ENCODE measurements at places on chromosomes 11 and 22.

GRCh38 chr22:39148026-39148726 is 4.3 kb downstream of the CBX7 start:
- no peak for DNase-seq

DNA sequence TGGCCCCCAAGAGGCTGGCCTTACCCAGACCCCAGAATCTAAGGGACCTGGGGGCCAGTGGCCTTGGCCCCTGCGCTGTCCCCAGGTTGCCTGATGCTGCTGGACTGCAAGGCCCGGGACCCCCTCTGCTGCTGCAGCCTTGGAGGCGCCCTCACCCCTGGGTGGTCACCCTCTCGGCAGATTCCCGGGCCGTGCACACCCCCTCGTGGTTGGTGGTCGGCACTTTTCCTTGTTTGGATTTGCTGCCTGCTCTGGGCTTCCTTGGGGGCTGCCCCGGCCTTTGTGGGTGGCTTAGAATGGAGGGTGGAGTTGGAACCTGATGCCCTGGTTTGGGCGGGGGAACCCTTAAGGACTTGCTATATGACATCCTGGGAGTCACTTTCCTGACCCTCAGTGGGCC is 5.3 kb downstream of the RIN1 start:
- DNase-seq: no peak

DNA sequence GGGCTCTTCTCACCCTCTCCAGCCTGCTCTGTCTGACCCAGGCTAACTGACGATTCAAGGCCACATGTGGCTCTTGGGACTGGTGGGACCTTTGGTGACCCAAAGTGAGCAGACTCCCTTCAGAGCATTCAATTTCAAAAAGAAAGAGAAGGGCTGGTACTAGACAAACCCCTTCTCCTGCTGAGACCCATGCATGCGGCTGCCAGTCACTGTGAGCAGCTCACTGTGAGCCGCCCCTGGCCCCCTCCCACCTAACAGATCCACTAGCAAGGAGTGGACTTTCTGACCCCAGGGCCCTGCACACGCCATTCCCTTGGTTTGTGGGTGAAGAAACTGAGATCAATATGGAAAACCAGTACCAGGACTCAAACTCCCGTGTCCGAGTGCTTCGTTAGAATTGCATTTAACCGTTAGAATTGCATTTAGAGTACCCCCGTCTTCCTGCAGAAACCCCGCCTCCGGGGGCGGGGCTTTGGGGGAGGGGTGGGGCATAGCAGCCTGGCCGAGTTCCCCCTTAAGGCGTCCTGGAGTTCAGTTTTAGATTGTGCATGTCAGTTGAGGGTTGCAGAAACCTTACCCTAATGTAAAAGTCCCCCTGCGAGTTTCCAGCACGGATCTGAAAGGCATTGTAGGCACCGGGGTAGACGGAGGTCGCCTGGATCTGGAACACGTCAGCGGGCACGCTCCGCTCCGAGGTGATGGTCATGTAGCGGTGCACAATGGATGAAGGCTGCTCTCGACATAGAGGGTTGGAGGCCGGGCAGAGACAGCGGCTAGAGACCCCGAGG is 5.1 kb downstream of the EFEMP2 start:
- DNase-seq: no peak

DNA sequence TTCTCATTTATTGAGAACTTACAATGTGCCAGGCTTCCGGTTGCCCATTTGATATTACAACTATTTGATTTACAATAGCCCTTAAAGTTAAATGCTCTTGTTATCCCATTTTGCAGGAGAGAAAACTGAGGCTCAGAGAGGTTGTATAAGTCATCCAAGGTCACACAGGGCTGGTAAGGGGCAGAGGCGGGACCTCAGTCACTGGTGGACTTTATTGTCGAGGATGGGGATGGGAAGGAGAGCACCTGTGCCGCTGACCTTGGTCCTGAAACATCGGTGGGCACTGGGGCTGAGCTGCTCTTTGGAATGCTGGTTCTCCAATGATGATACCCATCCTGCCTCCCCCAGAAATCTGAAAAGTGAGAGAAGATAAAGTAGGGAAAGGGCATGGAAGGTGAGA is 265.4 kb downstream of the MIAT start:
- DNase-seq: no peak

DNA sequence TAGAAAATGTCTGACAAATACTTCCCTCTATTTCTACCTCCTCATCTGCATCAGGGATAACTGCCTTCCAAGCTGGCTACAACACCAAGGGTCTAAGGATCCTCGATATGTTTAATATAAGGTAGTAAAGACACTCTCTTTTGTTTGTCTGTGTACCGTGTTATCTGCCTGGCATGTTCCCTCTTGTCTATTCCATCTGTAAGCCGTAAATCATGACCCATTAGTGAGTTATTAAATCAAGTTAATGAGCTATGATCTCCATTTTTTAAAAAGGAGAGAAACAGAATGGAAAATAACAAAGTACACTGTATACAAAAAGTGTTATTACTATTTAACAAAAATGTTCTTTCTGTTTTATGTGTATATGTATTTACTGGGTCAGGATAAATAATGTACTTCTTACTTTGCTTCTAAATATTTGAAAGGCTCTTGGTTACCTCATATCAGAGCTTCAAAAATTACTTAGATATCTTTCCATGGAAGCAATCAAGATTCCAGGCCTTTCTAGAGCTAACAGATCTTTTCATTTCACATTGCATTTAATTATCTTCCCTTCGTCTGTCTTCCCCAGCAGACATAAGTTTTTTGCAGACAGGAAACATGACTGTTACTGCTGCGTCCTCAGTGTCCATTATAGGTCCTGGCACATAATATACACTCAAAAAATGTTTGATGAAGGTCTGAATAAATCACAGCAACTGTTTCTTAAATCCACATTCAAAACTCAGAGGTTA is 342.6 kb upstream of the CCDC90B start:
- DNase-seq: no peak

DNA sequence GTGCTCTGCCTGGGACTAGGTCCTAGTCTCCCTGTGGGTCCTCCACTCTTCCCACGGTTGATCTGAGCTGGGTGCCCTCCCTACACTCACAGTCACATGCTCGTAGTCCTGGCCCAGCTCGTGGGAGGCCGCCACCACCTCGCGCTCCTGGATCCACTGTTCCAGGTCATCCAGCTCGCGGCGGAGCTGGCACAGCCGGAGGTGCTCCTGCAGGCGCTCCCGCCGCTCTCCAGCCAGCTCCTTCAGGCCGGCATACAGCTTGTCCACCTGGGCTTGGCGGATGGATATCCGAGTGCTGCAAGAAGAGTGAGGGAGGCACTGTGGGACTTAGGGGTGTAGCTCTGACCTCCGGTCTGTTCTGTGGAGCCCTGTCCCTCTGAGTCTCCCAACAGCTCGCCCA is 14.8 kb upstream of the RBM4B start:
- DNase-seq: no peak

DNA sequence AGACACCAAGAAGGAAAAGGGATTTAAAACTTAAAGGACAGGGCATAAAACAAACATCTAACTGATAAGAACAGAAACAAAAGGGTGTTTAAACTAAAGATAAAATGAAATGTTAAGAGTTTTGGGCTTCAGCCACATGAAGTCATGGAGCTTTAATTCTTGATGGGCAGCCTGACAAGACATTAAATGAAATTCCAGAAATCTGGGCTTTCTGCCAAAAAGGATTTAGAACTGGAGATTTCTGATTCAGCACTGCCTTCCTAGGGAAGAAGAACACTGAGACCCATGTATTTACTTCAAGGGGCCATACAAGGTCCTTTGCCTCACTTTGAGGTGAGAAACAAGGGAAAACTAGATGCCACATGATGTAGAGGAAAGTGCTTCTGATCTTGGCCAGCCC is 355.9 kb upstream of the RAG2 start:
- no peak for DNase-seq

GRCh38 chr22:18013436-18013835 is 10.9 kb downstream of the MICAL3 start:
- DNase-seq: no peak

- no peak for DNase-seq
These were observed 5.1 kb downstream of the ABCC8 start for GRCh38 chr11:17471501-17471900.

DNA sequence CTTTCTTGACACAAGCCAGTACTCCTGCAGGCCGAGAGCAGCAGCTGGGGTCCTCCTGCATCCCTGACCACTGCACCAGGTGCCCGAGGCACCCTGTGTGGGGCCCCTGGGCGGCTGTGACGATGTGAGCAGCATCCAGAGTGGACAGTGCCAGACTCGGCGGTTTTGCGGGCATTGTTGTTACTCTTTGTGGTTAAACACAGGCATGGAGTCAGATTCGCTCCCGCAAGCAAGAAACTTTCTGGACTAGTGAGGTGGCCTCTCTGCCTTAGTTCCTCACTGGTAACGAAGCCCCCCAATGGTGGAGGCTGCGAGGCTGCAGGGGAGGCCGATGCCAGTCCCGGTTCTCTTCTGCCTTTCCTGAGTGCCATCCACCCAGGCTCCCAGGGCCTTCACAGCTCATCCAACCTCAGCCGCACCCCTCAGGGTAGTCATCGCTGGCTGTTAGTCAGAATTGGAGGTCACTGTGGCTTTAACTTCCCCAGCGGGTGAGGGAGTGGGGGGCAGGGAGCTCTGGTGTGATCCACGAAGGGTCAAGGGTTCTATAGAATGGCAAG is 3.7 kb upstream of the CLDN5 start:
- DNase-seq: no peak

DNA sequence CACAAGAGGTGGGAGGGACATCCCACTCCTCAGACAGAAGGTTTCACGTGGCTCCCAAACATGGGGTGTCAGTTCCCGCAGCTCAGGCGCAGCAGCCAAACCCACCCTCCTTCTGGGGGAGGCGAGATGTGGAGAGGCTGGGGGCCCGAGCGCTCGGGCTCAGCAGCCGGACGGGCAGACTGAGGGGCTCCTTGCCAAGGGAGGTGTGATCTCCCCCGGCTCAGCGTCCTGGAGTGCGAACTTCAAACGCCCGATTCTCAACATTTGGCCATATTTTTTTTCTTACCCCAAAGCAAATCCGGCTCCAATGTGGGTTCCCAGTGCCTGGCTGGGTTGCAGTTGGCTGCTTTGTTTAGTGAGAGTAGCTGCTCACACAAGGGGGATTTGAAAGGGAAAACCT is 477.9 kb downstream of the MN1 start:
- DNase-seq: no peak

GRCh38 chr11:43709689-43710088 is 29.2 kb downstream of the HSD17B12 start:
- DNase-seq: no peak

DNA sequence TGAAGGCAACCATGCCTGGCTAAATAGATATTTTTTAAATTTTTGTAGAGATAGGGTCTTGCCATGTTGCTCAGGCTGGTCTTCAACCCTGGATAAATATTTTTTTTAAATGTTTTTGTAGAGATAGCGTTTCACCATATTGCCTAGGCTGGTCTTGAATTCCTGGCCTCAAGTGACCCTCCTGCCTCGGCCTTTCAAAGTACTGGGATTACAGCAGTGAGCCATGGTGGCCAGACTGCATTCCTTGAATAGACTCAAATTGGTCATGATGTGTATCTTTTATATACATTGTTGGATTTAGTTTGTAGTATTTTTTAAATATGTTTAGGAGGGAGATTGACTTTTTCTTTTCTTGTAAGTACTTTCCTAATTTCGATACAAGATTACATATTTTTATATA is 325.7 kb upstream of the C11orf87 start:
- DNase-seq: no peak

- no peak for DNase-seq
These were observed 114.3 kb downstream of the PHF21B start for GRCh38 chr22:44895296-44896055.

DNA sequence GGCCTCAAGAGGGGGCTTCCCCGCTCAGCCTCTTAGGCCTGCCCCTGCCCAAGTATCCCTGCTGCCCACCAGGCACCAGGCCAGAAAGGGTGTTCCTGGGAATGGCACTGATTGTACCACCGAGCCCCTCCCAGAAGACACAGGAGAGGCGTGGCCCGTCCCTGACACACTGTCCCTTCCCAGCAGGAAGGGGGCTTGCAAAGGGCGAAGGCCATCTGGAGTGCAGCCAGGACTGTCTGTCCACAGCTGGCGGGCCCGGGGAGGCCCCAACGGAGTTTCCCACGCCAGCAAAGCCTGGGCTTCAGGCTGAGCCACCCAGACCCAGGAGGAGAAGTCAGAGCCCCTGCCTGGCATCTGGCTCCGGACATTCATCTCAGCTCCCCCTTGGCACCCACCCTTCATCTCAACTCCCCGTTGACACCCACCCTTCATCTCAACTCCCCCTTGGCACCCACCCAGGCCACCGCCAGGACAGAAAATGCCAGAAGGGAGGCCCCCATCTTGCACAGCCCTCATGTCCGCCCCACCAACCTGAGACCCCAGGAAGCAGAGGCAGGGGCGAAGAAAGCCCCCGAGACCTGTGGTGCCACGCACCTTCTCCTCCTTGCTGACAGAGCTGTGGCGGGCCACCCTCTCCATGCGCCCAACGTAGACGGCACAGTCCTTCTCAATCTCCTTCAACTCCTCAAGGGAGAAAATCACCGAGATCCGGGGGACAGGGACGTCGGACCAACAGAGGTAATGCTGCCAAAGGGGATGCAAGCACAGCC is 19.4 kb downstream of the TUBGCP6 start:
- DNase-seq: no peak

GRCh38 chr22:46518542-46519325 is 18.7 kb downstream of the CELSR1 start:
- no peak for DNase-seq

GRCh38 chr11:32420937-32421901 is 14.1 kb downstream of the WT1 start:
- DNase-seq: no peak

DNA sequence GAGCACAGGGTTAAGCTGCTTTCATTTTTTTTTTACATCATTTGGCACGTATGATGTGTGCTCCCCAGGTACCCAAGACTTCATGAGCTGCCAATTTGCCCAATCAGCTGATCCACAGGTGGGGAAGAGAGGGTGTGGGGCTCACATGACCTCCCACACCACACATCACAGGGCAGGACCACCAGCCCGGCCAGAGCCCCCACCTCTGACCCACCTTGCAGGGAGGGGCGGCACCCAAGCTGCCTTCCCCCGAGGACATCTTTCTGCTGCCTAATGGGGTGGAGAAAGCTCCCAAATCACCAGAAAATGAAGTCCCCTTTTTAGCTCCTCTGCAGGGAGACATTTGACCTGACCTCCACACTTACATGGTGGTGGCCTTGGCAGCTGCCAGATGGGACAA is 119.8 kb downstream of the MPPED1 start:
- no peak for DNase-seq

- no peak for DNase-seq
These were observed 308.0 kb upstream of the ZC3H12C start for GRCh38 chr11:109785198-109785597.

DNA sequence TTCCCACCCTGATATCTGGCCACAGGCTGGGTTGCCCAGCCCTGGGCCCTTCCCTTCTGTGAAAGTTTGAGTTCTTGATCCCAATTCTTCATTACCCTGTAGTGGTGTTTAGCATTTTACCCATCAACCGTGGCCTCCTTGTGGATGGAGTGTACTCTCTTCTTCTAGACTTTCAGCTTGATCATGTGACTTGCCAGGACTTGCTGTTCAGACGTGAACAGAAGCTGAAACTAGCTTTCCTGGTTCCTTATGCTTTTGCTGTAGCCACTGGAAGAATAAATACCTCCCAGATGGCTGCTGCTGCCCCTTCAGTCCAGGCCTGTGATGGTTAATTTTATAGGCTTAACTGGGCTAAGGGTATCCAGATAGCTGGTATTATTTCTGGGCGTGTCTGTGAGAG is 32.7 kb upstream of the DAGLA start:
- no peak for DNase-seq

GRCh38 chr11:130693543-130693942 is 222.7 kb downstream of the SNX19 start:
- DNase-seq: no peak

Data from left lung (tissue), 14 donors.